ENCODE measurements at places on chromosomes 5 and 9. TPM values are rescaled to one million over a fixed set of nuclear protein-coding genes. Genes with fewer than 3 reads are reported as not detected.

TAF11L10 gene
- total RNA-seq = not detected

CFAP77 gene
- total RNA-seq = not detected

DNA sequence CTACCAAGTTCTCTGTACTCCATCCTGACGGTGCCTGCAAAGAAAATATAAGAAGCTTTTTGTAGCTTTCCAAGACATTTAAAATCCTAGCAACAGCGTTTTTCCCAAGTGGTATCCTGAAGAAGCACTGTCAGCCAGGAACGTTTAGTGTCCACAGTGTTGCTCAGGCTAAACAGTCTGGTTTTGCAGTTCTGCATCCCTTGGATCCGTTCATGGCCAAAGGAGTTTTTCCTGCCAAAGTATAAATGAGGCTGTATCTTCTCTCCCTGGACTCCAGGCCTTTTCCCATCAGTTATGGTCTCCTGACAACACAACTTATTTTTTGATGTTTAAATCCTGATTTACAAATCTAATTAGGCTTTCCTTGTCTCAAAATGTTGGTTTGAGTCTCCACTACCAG lies 925.8 kb downstream of the TLE1 start:
- DNase-seq = no peak

CBY3 gene
- not detected for total RNA-seq

PKD2L2 gene
- not detected for total RNA-seq

DNA sequence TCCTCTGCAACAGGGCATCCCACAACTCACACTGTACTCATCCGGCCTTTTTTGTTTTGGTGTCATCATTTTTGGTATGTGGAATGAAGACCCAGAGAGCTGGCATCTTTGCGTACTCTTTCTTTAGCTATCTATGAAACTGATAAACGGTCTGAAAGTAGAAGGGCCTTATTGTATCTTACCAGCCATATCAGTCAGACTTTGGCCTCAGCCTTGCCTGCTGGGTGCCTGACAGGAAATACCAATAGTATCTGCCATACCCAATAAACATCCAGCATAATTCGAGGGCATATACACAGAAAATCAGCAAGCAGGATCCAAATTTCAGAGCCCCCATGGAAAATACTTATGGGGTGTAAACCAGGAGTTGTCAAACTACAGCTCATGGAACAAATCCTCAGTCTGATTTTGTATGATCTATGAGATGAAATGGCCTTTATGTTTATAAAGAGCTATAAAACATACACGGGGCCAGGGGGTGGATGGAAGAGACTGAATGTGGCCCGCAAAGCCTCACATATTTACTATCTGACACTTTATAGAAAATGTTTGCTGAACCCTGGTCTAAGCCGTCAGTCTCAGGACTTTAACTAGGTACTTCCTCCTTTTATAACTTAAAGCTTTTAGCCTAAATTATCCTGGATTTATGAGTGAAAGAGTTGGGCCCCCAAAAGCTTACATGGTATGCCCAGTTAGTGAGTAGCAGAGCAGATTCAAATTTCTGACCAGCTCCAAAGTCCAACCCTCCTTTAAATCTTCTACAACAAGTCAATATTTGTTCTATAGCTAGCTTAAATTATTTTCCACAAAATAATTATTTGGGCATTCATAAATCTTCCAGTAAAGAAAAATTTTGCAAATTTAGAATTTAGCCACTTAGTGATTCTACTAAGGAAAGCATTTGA lies 308.0 kb upstream of the PUM3 start:
- DNase-seq = no peak

DNA sequence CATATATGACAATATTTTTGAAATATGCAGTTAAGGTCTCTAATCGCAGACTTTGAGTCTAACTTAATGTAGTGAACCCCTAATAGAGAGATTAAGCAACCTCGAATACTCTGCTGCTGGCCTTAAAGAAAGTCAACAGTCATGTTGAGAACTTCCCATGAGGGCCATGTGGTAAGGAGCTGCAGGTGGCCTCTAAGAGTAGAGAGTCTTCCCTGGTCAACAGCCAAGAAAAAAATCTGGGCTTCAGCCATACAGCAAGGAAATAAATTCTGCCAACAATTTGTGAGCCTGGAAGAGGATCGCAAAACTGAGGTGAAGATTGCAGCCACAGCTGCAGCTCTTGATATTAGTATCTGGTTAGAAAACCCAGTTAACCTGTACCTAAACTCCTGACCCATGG lies 935.2 kb upstream of the TYRP1 start:
- no peak for DNase-seq

Data from H4 (cell line).